ENCODE measurements at places on chromosomes 4 and X.
A peak's percentile ranks its signal among the peaks of the same experiment; 100 is the strongest.

DNA sequence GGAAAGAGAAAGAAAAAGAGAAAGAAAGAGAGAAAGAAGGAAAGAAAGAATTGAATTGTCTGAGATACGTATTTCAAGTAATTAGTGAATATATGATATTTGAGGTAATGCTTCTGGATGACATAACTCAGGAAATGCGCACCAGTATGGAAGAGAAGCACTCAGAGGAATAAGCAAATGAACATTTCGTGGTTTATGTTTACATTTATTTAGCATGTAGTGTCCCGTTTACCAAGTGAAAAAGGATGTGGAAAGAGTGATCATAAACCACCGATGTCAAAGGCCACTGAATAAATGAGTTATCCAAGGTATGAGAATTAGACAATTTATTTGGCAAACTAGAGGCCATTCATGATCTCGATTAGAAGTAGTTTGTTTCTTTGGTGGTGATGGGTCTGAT lies 200.4 kb downstream of the ARAP2 start:
- DNase-seq, result no peak

- no peak for DNase-seq
Observed at GRCh38 chr4:94678896-94679295, 78.9 kb upstream of the BMPR1B start.

GRCh38 chrX:11430271-11430670 lies 137.1 kb downstream of the AMELX start:
- DNase-seq, result no peak

DNA sequence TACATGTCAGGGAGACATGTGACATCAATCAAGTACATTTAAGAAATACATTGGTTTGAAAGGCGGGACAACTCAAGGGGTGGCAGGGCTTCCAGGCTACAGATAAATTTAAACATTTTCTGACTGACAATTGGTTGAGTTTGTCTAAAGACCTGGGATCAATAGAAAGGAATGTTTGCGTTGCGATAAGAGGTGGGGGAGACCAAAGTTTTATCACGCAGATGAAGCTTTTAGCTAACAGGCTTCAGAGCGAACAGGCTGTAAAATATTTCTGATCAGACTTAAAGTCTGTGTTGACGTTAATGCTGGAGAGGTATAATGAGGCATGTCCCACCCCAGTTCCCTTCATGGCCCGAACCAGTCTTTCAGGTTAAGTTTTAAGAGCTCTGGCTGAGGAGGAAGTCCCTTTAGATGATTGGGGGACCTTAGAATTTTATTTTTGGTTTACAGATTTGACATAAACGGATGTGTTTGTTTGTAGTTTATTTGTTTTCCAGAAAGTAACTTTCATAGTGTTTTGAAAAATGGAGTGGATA lies 346.7 kb upstream of the RASGEF1B start:
- no peak for DNase-seq

DNA sequence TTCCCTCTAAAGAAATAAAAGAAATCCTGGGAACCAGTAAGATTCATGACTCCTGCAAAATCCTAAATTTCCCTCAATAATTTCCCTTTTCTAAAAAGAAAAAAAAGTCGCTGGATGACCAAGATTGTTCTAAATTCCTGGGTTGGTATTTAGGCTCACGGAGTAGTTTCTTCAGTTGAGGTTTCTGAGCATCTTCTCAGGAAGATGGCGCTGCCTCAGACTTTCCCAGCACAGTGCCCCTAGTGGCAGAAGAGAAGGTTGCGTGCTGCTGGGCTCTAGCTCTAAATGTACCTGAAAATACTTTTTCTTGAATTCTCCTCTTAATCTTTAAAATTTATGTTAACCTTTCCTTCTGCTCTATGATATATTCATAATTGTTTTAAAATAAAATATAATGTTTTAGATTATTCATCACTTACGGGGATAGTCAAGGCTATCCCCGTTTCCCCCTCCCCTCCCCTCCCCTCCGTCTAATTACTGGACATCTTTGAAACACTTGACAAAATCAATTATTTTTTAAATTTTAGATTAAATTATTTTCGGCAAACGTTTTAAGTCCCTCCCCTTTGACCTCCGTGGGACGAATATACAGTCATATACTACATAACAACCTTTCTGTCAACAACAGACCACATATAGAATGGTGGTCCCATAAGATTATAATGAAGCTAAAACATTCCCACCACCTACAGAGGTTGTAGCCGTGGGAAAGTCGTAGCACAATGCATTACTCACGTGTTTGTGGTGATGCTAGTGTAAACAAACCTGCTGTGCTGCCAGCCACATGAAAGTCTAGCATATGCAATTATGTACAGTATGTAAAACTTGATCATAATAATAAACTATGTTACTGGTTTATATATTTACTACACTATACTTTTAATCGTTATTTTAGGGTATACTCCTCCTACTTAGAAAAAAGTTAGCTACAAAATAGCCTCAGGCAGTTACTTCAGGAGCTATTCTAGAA lies 41.0 kb upstream of the GATB start:
- DNase-seq, result peak; percentile 4

GRCh38 chr4:153222707-153223426 lies 18.6 kb downstream of the TRIM2 start:
- DNase-seq, result no peak

- DNase-seq, result no peak
Observed at GRCh38 chrX:12278151-12278550, 139.9 kb downstream of the FRMPD4 start.

DNA sequence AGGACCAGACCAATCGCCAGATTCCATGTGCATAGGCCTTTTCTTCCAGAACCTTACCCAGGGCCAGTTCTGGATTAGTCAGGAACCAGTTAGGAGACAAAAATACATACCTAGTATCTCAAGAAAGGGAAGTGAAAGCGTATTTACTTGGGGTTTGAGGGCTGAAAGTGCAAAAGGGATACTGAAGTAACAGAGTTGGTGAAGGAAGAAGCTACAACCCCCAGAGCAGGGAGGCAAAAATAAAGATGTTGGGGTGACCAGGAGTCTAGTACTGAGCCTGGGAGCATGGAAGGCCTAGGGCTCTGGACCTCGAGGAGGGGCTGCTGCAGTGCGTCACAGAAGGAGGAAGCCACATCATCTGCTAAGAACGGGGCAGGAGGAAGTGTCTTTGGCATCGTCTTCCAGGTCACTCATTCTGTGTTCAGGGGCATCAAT lies 38.3 kb downstream of the TKTL1 start:
- no peak for DNase-seq

- DNase-seq, result no peak
Observed at GRCh38 chrX:10173331-10173900, 16.6 kb downstream of the CLCN4 start.

DNA sequence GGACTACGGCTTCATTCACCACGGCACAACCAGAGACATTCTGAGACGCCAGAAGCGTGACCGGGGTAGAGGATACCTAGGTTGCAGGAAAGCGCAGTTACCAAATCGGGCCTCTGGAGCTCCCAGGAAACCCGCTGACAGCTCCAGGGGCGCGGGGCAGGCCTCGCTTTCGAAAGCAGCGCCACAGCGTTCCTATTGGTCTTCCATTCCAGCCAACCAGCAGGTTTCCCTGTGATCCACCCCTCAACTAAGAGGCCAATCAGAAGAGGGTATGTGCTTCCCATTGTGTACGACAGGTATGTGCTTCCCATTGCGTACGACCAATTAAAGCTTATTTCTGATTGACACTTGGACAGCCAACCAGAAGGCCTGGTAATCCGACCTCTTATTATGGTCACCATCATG lies 14.9 kb downstream of the SNX12 start:
- no peak for DNase-seq

GRCh38 chr4:150518559-150518958 lies 63.4 kb upstream of the MAB21L2 start:
- no peak for DNase-seq

DNA sequence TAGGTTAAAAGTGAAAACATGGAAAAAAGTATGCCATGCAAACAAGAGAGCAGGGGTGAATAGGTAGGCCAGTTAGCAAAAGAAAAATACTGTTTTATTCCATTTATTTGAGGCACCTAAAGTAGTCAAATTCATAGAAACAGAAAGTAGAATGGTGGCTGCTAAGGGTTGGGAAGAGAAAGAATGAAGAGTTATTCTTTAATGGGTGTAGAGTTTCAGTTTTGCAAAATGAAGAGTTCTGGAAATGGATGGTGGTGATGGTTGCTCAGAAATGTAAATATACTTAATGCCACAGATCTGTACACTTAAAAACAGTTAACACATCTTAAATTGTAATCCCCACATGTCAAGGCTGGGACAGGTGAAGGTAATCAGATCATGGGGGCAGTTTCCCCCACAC lies 29.7 kb downstream of the PARM1 start:
- DNase-seq, result no peak

DNA sequence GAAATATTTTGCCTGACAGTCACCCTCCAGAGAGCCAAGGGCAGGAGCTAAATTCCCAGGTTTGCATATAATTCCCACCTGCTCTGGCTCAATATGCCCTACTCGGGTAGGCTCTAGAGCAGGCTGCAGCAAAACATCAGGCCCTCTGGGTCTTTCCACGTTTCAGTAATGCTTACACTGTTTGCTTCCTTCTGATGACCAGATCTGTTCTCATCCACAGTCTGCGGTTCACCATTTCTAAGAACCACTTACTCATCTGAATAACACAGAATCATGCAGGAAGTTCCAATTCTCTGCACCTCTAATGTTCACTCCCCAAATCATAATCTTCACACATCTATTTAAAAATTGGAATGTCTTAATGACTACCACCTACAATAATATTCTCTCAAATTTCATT lies 141.4 kb downstream of the PPP3CA start:
- peak; percentile 11 for DNase-seq

DNA sequence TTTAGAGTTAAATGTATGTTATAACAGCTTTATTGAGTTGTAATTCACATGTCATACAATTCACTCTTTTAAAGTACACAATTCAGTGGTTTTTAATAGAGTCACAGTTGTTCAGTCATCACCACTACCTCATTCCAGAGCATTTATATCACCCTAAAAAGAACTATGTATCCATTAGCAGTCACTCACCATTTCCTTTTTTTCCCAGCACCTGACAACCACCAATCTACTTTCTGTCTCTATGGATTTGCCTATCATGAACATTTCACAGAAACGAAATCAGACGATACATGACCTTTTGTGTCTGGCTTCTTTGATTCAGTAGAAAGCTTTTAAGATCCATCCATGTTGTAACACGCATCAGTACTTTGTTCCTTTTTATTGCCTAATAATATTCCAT lies 52.9 kb upstream of the FRAS1 start:
- no peak for DNase-seq

DNA sequence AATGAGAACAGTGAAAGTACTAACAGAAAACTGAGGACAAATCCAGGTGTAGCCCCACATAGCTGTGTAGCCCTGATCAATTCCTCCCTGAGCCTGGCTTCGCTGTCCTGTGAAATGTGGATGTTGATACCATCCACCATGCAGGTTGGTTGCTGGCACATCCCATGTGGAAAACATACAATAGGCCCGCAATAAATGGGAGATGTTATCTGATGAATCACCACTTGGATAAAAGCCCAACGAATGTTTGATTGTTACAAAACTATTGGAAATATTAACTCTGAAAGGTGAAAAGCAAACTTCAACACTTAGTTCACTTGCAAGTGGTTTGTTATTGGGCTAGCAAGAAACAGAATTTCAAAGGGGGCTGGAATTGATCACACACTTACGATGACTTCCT lies 186.3 kb upstream of the FTHL17 start:
- DNase-seq, result no peak

DNA sequence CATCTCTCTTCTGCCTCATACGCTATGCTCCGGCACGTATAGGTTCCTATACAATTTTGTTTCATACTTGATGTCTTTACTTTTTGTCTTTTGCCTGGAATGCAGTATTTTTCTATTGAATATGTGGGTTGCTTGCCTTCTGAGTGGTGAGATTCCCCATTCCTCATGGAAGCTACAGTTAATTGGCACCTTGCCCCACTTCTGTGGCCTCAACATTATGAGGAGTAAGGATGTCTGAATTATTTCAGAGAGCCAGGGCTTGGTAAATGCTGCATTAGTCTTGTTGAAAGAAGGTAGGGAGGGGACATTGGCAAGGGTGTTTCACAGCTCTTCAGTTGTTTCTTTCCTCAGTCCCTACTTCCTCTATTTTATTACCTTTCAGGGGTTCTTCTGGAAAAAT lies 23.0 kb downstream of the CDKL5 start:
- no peak for DNase-seq

- no peak for DNase-seq
Observed at GRCh38 chr4:158008551-158009218, 164.1 kb downstream of the GASK1B start.

GRCh38 chr4:163179207-163179606 lies 12.5 kb upstream of the NAF1 start:
- DNase-seq, result no peak

- DNase-seq, result no peak
Observed at GRCh38 chr4:76292730-76293129, 13.8 kb upstream of the STBD1 start.

- no peak for DNase-seq
Observed at GRCh38 chr4:38663090-38663800, 754 bp upstream of the KLF3 start.

- DNase-seq, result peak; percentile 0
Observed at GRCh38 chr4:87559090-87559837, 30.1 kb upstream of the SPARCL1 start.

- DNase-seq, result no peak
Observed at GRCh38 chr4:140952717-140953116, 180.6 kb downstream of the RNF150 start.

GRCh38 chr4:28176942-28177341 lies 1316.3 kb downstream of the STIM2 start:
- DNase-seq, result no peak

DNA sequence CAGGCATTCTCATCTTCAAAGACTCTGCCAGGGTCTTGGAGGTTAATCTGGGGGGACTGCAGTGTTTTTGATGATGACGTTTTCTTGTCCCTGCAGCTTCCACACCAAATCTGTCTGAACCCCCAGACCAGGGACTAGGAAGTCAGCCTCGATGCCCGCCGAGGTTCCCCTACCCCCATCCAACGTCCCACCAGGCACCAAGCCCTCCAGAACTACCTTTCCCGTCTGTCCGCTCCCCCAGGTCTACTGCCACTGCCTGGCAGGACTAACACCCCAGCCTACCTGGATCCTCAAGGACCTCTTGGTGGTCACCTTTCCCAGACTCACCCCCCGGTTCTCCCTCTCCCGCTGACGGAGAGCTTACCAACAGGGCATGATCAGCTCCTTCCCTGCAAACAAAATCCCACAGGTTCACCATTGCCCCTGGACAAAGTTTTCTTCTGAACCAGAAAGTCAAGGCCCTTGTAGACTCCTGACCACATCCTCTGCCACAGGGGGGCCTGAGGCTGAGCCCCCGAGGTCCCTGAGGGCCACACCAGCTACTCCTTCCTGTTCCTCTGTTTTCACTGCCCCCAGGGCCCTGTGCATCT lies 40.9 kb downstream of the HMX1 start:
- no peak for DNase-seq

Data from stimulated activated CD8-positive, alpha-beta memory T cell treated with anti-CD3 and anti-CD28 coated beads, Interleukin-4, amount 100 ng/mL, for 4 hours (primary cell).